ENCODE measurements at places on chromosomes 3 and 15.

GRCh38 chr3:87191175-87191574, 35.9 kb upstream of the CHMP2B start:
- DNase-seq = no peak

GRCh38 chr3:191019855-191020254, 157.4 kb upstream of the GMNC start:
- no peak for DNase-seq

DNA sequence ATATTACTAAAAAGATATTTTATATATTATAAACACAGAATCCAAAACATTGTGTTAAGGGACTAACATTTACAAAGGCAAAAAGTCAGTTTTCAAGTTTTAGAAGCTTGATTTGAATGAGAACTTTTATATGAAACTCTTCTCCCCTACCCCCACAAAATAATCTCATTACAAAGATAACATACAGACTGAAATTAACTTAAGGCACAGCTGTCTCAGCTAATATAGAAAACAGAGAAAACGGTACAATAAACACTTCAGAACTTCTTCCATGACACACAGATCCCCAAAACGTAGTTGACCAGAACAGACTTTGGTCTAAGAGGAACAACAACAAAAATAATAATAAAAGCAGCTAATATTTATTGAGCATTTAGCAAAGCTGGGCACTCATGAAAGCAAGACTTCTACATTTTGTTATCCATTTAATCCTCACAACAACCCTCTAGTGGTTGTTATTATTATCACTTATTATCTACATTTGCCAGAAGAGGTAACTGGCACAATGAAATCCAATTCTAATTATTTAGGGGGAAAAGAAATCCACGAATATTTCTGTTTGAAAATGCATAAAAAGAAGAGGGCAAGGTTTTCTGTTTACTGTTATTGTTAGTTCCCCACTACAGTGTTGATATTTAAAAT, 68.1 kb downstream of the PFN2 start:
- peak; percentile 11 for DNase-seq

DNA sequence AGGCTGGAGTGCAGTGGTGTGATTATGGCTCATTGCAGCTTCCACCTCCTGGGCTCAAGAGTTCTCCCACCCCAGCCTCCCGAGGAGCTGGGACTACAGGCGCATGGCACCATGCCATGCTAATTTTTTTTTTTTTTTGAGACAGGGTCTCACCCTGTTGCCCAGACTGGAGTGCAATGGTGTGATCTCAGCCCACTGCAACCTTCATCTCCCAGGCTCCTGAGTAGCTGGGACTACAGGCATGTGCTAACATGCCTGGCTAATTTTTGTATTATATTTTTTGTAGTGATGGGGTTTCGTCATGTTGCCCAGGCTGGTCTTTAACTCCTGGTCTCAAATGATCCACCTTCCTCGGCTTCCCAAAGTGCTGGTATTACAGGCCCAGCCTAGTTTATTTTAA, 4.0 kb downstream of the TEX9 start:
- no peak for DNase-seq

DNA sequence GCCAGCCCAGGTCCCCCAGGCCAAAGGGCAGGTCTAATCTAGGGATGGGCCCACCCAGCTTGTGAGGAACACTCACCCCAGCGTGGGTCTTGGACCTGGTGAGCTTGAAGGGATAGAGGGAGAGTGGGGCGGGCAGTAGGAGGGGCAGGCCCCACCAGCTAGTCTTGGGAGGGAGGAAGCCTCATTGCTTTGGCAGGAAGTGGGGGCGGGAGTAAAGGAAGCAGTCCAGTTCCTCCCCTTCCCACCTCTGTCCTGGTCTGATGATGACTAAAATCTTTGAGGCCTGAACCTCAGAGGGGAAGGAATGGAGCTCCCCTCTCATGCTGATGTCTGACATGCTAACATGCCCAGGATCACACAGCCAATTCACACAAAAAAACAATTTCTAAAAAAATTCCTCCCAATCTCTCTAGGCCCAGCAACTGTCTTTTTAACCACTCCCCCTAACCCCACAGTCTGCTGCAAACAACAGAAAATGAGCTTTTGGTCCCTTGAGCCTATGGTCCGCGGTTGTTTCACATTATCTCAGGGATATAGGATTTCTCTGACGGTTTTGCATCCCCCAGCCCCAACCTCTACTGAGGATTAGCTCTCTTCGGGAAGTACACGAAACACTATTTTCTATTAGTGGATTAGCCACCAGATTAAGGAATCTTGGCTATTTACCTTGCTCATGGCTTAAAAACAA, 30.7 kb upstream of the DUSP7 start:
- peak; percentile 53 for DNase-seq

GRCh38 chr3:49311283-49311682, 28.6 kb downstream of the USP4 start:
- no peak for DNase-seq

GRCh38 chr3:42681361-42682038, 3.8 kb upstream of the KLHL40 start:
- no peak for DNase-seq

DNA sequence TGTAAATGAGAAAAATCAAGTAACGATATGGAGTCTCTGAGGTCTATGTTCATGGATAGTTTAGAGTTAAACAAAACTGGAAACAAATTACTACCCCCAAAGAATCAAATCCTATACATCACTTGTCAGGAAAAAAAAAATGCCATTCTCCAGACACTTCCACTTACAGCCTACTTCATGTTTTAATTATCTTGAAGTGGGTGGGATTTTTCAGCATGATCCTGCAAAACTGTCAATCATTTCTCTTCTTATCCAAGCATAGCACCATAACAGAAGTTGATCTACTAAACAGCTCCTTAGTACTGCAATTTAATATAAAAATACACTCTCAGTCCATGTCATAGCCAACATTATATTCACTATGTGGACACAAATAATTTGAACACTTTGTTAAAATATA, 833.9 kb downstream of the TUSC7 start:
- no peak for DNase-seq

- peak; percentile 79 for DNase-seq
Measured at GRCh38 chr15:66619152-66619903, 53.5 kb upstream of the LCTL start.

Measured in suppressor macrophage treated with lipopolysaccharide for 4 hours (primary cell).